Stimulated activated CD4-positive, alpha-beta T cell treated with anti-CD3 and anti-CD28 coated beads, Interleukin-15, amount 100 ng/mL, for 24 hours (primary cell): ENCODE measurements at places on chromosomes 5 and 9.

DNA sequence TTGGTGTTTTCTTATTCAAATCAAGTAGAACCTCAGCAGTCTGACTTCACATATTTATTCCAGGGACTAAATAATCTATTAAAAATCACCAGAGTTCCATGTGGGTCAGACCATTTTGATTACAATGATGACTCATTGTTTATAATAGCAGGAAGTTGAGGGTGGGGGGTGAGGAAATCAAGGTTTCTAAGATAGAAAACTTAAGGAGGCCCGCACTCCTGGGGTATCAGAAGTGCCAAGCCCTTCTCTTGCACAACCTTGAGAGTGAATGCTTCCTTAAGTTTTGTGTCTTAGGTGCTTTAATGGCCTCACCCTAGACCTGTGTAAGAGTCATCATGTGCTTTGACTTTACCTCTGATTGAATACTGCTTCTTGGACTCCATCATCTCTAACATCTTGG is 31.9 kb upstream of the NPR3 start:
- DNase-seq, result no peak

- DNase-seq, result no peak
Measured at GRCh38 chr9:93031629-93032430, 26.7 kb upstream of the SUSD3 start.

DNA sequence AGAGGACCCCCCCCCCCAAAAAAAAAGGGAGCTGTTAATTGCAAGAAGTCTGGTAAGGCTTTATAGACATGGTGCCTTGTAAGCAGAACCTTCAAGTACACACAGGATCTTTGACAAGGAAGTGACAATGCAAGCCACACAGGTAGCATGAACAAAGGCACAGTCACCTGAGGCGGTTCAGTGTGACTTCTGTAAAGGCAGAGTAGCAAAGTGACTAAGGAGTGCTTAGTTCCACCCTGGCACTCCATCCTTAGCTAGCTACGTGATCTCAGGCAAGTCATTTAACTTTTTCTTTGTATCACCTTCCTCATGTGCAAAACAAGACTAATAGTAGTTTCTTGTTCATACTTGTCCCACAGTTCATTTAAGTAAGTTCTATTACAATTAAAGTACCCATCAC is 282.0 kb downstream of the PRELID2 start:
- DNase-seq, result no peak

- DNase-seq, result no peak
Measured at GRCh38 chr9:137892424-137893191, 15.0 kb downstream of the CACNA1B start.

DNA sequence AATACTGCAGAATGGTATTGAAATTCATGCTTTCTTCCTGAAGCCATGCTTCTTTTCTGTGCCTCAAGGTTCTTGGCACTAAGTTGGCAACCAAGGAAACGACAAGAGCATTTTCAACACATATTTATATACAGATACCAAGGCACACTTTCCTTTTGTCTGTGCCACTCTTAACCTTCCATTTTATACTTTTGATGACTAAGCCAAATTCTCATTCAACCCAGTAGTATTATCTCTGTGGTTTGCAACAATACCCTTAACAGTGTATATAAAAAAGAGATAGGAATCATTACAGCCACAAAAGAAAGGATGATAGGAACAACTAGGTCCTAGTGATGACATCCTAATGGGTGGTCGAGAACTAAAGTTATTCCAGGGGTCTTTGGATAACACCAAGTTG is 36.0 kb upstream of the TYRP1 start:
- DNase-seq, result no peak

DNA sequence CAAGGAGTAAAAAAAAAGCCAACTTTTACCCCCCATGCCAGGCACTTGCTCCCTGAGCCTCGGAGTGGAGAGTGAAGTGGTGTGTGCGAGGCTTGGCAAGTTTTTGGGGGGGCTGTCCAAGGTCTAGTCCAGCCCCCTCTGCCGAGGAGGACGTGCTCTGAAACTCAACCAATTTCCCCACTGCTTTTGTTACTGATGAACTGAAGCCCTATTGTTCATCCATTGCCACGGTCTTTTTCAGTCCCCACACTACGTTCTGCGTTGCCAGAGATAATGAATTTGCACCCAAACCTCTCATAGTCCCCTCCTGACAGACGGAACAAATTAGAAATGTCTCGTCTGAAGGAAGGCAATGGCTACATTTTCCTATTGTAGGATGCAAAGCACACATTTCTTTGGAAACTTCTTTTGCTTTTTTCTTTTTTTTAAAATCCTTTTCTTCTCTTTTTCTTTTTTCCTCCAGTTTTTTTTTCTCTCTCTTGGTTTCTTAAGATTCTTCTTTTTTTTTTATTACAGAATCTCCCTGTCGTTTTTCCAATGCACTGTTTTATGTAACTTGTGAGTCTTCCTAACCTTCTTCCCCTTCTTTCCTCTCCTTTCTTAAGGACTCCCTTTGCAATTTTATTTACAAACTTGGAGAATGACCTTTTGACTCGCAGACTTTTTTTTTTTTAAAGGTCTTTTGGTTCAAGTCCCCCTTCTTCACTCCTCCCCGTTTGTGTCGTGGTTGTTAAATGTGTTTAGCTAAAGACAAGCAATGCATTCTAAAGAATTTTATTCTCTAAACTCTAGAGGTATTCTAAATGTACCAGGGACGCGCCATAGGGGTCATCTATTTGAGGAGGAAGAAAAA is 209.5 kb downstream of the MEF2C start:
- no peak for DNase-seq

DNA sequence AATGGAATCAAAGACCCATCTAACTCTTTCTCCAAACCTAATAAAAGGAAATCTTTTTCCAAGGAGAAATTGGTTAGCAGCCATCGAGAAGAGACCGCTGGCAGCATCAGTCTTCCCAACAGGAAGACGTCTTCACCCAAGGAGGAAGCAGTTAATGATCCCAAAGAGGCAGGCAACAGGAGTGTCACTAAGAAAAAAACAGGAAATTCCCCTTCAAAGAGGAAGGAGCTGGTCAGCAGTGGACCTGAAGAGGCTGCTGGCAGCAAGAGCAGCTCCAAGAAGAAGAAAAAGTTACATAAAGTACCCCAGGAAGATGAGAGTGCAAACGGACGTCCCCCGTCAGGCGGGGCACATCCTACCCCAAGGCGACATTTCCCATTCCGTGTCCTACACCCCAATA is 143.7 kb downstream of the ELAVL2 start:
- DNase-seq, result no peak

- peak; percentile 5 for DNase-seq
Measured at GRCh38 chr9:72443855-72444254, 77.6 kb upstream of the TMC1 start.

GRCh38 chr9:21077781-21078180 is at the start of gene IFNB1:
IFNB1 (minus strand) TSS chr9:21077942; CDS start chr9:21077869, 73 bp downstream.
- no peak for DNase-seq

GRCh38 chr5:97085459-97086181 is 56.8 kb downstream of the LIX1 start:
- no peak for DNase-seq

DNA sequence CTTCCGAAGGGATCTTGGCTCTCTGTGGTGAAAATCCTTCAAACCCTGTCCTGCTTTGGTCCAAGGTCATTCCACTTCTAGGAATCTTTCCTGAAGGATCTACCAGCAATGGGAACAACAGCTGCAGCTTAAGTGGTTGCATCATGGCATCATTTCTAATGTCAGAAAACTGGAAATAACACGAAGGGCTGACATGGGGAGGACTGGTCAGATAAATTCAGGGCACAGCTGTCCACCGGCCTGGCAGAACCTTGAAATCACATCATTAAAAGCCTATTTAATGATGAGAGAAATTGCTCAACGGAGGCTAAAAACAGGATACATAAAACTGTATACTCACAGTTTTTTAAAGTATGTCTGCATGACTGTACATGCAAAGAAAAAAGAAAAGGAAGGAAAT is 28.3 kb downstream of the OLFML2A start:
- no peak for DNase-seq

DNA sequence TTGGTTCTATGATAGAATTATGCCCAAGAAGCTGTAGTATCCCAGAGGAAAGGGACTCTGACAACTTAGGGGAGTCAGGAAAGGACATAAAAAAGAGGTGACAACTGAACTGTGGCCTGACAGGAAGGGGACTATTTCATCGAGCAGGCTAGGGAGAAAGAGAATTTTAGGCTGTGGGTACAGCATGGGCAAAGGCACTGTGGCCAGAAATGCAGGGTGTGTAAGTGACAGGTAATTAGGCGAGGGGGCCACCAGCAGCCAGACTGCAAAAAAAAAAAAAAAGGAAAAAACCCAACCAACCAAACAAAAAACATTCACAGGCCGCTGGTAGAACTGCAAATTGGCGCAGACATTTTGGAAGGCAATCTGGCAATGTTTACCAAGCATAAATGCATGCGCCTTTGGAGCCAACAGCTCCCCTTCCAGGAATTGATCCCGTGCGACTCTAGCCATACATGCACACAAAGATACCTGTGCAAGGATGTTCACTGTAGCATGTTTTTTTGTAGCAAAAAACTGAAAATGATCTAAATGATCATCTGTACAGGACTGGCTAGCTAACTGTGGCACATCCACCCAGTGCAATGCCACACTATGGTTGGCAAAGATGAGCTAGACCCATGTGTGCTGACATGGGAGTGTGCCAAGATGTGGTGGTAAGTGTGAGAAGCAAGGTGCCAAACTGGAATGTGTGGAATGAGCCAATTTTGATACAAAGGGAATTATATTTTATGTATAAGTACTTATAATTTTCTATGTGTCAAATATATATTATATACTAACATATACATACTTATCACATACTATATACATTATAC is 1.1 kb downstream of the EIF4E1B start:
- no peak for DNase-seq

- no peak for DNase-seq
Measured at GRCh38 chr9:98207606-98208005, 15.2 kb upstream of the CORO2A start.

DNA sequence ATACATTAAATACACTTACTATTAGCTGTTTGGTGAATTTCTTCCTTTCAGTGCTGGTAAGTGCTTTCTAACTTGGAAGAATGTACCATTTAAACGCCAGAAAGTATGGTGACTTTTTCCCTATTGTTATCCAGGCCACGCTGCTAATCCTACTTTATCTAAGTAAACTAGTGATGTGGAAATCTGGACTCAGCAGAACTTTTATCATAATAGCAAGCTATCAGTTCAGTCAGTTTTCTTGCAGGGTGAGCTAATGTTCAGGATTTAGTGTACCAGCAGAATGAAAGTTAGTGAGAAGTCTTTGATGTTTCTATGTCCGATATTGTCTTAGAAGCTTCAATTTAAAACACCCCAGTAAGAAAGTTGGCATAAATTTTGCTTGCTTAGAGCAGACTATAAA is 72.2 kb downstream of the HSD17B4 start:
- no peak for DNase-seq

DNA sequence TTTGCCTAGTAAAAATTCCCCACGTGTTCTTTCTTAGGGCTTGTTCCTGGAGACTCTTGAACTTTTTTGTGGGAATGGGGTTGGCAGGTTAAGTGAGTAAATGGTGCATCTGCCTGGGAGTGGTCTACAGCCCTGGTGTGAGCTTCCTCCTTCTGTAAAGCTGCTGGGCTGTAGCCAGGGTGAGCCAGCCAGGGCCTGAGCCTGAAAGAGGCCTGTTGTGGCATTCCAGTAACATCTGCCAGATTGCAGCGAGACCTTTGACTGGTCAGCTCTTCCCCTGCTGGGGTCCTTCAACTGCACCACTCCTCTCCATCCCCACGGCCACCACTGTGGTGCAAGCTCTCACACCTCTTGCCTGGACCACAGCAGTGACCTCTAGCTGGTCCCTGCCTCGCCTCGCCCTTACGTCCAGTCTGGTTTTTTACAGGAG is 47.5 kb downstream of the SLC22A5 start:
- no peak for DNase-seq

DNA sequence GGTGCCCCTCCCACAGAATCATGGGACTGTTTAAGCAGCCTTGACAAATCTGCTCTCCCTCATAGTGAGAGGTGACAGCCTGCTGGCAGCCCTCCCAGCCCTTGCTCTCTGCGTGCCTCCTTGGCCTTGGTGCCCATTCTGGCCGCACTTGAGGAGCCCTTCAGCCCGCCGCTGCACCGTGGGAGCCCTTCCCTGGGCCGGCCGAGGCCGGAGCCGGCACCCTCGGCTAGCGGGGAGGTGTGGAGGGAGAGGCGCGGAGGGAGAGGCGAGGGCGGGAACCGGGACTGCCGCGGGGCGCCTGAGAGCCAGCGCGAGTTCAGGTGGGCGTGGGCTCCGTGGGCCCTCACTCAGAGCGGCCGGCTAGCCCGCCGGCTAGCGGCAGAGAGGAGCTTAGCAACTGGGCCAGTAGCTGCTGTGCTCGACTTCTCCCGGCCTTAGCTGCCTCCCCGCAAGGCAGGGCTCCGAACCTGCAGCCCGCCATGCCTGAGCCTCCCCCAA is 125.9 kb upstream of the MYO10 start:
- DNase-seq, result no peak

- no peak for DNase-seq
Measured at GRCh38 chr9:95512709-95513095, 4.1 kb downstream of the PTCH1 start.

DNA sequence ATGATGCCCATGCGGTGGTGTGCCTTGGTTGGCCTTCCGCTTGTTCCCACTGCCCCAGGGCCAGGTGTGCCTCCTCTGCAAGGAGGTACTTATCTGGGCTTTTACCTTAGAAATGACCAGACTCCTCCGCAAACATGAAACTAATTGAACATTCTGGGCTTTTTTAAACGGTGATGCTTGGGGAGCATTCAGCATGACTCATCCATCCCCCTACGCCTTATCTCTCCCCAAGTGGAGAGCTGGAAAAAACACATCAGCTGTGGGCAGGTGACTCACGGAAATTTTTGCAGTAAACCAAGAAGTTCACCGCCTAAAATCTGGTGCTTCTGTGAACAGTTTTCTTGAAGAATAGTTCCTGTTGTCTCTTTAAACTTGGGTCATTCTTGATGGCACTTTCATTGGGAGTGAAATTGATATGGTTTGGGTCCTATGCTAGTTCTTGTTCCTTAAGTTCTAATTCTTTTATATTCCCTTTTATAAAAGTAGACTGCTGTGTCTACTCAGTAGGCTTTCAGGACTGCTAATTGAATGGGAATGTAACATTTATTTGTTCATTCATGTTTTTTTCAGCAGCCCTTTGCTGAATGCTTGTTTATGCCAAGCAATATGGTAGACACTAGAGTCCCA is 39.6 kb downstream of the SFXN1 start:
- DNase-seq, result peak; percentile 89

- DNase-seq, result peak; percentile 27
Measured at GRCh38 chr9:95574176-95574575, 57.4 kb upstream of the PTCH1 start.

GRCh38 chr5:91361055-91361701 is 21.9 kb downstream of the ARRDC3 start:
- no peak for DNase-seq

- no peak for DNase-seq
Measured at GRCh38 chr5:74412066-74412465, 228.5 kb downstream of the ENC1 start.

GRCh38 chr5:157607371-157608161 is 32.0 kb upstream of the ADAM19 start:
- DNase-seq, result peak; percentile 79
